Posterior vena cava (tissue), 2 donors: ENCODE measurements at places on chromosomes 7 and 10. TPM values are rescaled to one million over a fixed set of nuclear protein-coding genes. Genes with fewer than 3 reads are reported as not detected.

DNA sequence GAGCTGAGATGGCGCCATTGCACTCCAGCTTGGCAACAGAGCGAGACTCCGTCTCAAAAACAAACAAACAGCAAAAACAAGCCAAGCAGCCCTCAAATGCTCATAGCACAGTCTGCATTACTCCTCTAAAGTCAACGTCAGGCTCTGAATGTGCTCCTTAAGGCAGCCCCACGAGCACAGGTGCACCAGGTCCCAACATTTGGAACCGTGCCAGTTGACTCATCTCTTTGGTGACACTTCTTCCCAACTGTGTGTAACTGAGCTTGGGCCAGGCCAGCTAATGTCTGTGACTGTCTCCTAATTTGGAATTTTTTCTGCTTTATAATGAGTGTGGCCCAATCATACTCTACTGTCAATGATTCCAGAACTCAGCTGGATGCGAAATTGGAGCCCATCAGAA lies 66.3 kb upstream of the EFCAB10 start:
- no peak for DNase-seq

DNA sequence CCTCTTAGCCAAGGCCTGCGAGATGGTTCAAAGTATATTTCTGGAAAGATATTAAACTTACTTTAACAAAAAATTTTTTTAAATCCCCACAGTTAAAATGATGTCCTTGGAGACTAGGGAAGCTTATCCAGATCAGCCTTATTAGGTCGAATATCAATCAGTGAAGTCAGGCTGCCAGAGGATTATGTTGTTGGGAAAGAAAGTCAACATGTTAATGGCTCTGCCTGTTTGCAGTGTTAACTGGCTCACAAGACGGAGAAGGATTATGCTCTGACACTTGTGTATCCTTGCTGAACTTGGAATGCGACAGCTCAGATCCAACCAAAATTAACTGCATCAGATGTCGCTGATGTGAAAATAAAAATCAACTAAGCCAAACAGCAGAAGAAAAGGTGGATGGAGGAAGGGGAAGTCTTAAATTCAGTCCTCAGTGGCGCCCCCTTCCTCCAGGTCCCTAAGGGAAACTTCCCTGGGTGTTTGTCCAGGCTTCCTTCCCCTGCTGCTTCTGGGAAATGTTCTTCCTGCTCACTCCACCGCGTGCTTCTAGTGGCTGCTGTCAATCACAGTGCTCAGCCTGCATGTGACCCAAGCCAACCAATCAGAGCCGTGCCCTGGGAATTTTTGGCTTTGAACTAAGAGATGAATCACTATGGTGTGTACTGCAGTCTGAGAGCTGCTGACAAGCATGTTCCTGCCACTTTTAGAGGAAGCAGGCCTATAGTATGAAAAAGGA lies 690.4 kb upstream of the NRP1 start:
- no peak for DNase-seq

GLI3 gene
- total RNA-seq, result 27.2 TPM

AGR2 gene
- not detected for total RNA-seq
